ENCODE measurements at places on chromosomes 6 and 20.

GRCh38 chr20:35263532-35264341 lies 14.2 kb downstream of the MMP24OS start:
- DNase-seq = no peak

- no peak for DNase-seq
Observed at GRCh38 chr20:55216525-55217242, 741.3 kb downstream of the DOK5 start.

DNA sequence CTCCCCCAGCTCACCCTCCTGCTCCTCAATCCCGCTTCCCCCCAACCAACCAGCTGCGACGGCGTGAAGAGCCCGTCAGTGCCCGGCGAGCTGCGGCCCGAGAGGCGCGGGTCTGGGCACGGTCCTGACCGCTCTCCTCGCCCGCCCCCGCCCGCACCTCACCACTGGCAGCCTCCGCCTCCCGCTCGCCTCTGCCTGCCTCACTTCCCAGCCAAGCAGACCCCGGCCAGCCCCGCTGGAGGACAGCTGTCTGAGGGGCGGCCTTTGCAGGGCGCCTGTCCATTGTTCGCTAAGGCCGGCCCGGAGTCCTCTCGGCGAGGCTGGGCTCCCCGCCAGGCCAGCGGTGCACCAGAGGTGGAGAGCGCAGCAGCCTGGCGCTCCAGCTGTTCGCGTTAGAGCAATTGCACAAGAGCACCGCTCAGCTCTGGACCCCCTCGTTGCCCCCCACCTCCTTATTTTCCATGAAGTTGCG lies 1.3 kb downstream of the SOBP start:
- peak; percentile 41 for DNase-seq

GRCh38 chr6:147728903-147729302 lies 220.4 kb downstream of the SAMD5 start:
- DNase-seq = no peak

- no peak for DNase-seq
Observed at GRCh38 chr6:130815200-130816071, 11.8 kb upstream of the SMLR1 start.

DNA sequence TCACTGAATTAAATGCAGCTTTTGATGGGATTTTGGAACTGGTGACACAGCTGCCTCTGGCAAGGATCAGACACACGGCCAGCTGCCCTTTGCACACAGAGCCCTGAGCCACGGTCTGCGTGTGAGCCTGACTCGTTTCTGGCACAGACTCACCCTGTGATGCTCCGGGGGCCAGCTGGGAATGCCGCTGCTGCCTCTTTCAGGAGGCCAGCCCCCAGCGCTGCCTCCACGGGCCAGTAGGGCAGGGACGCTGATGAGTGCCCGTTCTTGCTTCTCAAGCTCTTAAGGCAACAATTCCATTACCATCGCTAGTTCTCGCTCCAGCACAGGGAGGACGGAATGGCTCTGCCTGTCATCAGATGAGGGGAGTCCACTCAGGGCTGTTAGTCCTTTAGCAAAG lies 61.6 kb downstream of the IRF4 start:
- DNase-seq = no peak

DNA sequence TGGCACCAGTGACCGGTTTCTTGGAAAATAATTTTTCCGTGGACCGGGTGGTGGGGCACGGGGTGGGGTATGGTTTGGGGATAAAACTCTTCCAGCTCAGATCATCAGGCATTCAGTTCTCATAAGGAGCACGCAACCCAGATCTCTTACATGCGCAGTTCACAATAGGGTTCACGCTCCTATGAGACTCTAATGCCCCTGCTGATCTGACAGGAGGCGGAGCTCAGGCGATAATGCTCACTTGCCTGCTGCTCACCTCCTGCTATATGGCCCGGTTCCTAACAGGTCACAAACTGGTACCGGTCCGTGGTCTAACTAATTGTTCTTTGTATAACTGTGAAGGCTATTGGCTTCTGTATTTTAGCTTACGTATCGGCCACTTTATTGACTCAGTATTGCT lies 51.7 kb downstream of the VSTM2L start:
- no peak for DNase-seq

- no peak for DNase-seq
Observed at GRCh38 chr20:32443386-32443974, 85.3 kb downstream of the ASXL1 start.

DNA sequence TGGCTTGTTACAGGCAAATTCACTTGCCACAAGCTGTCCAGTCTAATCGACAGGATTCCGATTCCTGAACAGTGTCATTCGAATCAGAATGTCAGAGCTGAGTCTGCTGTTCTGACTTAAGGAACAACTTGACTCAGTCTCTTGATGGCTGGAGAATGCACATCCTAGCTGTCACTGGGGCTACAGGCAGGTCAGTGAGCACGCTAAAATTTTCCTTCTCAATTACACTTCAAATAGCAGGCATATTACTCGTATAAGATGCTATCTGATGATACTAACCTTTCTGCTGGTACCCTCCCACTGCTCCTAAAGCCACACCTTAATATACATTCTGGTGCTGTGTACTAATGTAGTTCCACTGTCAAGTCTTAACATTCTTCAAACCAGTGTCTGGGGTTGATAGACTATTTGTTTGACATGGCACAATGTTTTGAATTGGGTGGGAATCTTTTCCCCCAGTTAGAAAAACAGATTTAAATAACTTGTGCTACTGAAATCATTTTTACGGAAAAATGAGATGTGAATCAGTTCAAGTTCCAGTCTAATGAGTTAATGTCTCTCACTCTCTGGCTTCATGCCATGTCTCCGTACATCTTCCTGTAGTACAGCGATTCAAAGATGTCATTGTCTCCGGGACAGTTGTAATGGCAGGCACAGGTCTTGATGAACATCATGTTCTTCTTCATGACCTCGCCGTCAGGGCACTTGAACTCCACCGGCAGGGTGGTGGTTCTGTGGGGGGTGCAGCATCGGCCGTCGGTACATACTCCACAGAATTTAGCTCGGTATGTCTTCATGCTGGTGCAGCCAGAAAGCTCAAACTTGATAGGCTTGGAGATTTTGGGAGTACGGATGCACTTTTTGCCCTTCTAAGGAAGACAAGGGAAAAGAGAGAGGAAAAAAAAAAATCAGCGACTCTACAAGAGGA lies 2.2 kb downstream of the CCN2 start:
- no peak for DNase-seq

DNA sequence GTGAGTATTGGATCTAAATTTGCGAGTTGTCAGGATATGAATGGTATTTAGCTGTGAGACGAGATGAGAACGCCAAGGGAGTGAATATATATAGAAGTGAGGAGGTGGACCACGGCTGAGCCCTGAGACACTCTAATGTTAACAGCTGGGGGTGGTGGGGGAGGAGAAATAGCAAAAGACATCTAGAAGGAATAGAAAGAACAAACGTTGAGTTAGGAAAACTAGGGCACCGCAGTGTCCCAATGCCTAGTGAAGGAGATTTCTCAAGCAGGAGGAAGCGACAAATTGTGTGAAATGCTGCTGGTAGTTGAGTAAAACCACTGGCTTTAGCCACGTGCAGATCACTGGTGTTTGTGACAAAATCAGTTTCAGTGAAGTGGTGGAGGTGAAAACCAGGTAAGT lies 56.9 kb downstream of the CD164 start:
- DNase-seq = no peak

GRCh38 chr6:22221211-22221610 lies 75.6 kb downstream of the PRL start:
- no peak for DNase-seq

DNA sequence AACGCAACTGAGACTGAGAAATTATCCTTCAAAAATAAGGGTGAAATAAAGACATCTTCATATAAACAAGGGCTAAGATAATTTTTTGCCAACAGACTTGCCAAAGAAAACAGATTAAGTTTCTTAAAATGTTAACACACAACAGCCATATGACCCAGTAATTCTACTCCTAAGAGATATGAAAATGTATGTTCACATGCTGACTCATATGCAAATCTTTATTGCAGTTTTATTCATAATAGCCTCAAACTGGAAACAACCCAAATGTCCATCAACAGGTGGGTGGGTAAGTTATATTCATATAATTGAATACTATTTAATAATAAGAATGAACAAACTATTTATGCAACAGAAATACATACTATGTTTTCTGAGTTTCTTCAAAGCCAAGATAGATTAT lies 140.1 kb downstream of the REV3L start:
- DNase-seq = no peak

GRCh38 chr6:53361549-53362031 lies 12.8 kb upstream of the ELOVL5 start:
- DNase-seq = peak; percentile 23

GRCh38 chr20:61385296-61385695 lies 133.2 kb downstream of the CDH4 start:
- no peak for DNase-seq

DNA sequence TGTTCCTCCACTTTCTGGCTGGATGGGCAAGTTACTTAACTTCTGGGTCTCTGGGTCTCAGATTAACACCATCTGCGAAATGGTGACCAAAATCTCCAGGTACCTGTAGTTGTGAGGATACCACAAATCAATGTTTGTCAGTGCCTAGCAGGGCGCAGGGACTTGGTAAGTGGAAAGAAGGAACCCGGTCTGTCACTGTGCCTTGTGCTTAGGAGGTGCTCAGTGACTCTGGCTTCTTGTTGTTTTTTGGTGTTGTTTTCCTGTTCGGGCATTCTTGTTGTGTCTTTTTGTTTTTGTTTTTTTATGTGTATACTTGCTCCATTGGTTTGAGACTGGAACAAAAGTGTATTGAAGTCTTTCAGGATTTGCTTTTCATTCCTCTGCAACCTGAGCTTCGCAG lies 17.8 kb downstream of the TM9SF4 start:
- no peak for DNase-seq

- DNase-seq = no peak
Observed at GRCh38 chr6:56962441-56962840, 7.5 kb downstream of the BEND6 start.

- no peak for DNase-seq
Observed at GRCh38 chr6:125570526-125570925, 178.9 kb upstream of the HEY2 start.

- no peak for DNase-seq
Observed at GRCh38 chr6:120514544-120514943, 819.7 kb downstream of the TBC1D32 start.

DNA sequence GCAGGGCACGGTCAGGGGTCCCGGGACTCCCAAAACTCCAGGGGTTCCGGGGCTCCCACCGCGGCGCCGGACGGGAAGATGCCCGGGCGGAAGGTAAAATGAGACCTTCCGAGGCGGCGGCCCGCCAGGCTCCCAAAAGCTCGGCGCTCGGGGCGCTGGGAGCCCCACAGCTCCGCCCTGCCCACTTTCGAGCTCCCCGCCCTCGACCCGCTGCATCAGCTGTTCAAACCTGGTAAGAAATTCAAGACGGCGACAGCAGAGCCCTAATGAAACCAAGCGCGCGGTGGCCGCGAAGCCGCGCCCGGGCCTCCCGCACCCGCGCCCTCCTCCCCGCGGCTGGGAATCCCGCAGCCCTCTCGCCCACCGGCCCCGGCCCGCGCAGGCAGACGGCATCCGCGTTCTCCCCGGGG lies 369 bp downstream of the SLC4A11 start:
- DNase-seq = peak; percentile 83

GRCh38 chr20:58109126-58109880 lies 119.2 kb downstream of the ANKRD60 start:
- DNase-seq = no peak

- no peak for DNase-seq
Observed at GRCh38 chr6:11094941-11095340, 1.3 kb downstream of the SMIM13 start.

GRCh38 chr6:40409716-40410397 lies 177.3 kb downstream of the LRFN2 start:
- no peak for DNase-seq

- DNase-seq = no peak
Observed at GRCh38 chr20:48841875-48842529, 14.2 kb upstream of the PREX1 start.

- DNase-seq = no peak
Observed at GRCh38 chr20:49247792-49248191, 28.6 kb downstream of the DDX27 start.

DNA sequence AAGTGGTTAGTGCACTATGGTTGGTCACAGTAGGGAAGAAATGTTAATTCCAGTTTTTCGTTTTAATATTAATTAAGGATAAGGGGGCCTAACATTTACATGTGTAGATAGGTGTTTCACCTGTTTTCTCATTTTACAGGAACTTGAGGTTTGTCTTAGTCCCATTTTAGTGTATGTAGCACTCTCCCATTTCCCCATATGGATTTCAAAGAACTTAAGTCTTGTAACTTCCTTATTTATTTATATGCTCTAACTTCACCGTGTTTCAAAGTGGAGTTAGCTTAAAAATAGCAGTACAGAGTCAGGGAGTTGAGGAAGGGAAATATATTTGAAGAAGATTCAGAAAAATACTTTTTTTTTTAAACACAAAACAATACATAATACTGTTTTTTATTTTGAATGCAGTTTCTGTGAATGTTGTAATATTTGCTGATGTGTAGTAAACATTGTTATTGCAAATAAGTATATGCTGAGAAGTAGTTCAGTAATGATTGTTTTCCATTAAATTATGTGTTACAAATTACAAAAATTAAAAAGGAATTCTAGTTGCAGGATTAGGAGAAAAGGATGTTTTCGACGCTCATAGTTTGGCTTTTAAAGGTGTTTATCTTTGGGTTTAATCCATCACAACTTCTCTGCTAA lies 3.5 kb downstream of the SCAF8 start:
- DNase-seq = no peak

DNA sequence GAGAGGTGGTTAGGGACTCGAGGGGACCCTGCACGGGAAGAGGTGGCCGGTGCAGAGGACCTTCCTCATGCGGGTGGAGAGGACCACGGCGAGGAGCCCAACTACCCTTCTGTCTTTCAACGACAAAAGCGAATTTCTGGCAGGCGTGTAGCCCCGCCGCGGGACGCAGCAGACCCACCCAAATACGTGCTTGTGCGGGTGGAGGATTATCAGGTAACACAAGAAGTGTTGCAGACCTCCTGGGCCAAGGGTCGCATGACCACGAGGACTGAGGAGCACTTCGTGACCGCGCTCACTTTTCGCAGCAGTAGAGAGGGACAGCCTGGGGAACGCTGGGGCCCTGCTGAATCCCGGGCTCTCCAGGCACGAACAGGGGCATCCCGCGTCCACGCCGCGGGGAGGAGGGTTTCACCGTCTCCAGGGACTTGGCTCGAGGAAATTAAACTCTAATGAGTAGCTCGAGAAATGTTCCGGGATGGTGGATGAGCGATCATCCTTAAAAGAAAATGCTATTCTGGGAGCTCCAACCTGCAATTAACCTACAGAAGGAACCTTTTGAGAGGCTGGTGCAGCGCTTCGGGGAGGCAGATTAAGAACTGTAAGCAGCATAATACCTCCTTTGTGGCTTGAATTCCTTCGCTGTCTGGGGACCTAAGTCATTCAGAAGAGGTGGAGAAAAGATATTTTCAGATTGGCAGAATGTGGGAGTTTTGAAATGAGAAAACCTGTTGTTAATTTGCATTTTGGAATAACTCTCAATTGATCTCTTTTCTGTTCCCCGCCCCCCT lies 804 bp downstream of the C6orf141 start:
- peak; percentile 36 for DNase-seq

All from GM13976 (cell line).